ENCODE measurements at places on chromosomes 16 and 17.

- no peak for DNase-seq
Observed at GRCh38 chr16:23145186-23145585, 4.1 kb downstream of the USP31 start.

GRCh38 chr17:58319173-58320162, 9.1 kb downstream of the TSPOAP1 start:
- no peak for DNase-seq

DNA sequence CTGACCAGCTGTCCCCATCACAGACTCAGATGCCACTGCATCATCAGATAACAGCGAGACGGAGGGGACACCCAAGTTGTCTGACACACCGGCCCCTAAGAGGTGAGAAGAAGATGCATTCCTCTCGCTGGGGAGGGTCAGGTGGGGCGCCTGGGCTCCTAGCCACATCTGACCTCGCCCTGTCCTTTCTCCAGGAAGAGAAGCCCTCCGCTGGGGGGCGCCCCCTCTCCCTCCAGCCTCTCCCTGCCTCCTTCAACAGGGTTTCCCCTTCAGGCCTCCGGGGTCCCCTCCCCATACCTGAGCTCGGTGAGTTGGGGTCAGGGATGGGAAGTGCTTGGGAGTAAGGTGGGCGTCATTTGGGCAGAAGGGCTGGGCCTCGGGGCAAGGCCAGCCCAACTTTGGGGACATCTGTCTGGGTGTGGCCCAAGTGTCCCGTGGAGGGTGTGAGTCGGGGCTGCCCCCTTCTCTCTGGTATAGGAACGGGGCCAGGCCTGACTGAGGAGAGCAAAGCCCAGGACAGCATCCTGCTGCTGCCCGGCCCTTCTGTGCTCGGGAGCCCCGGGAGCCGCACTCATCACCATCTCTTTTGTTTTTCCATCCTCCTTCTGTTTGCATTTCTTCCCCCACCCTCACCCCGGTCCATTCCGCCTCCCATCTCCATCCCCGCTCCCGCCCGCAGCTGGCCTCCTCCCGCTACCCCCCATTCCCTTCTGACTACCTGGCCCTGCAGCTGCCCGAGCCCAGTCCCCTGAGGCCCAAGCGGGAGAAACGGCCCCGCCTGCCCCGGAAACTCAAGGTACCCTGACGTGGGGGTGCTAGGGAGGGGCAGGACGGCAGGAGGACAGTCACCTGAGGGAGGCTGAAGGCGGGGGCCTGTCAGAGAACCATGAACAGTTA, 4.9 kb downstream of the INO80E start:
- no peak for DNase-seq

GRCh38 chr16:89473791-89474414, 16.5 kb downstream of the ANKRD11 start:
- DNase-seq = no peak

- DNase-seq = peak; percentile 76
Observed at GRCh38 chr16:83701494-83701893, 106.3 kb upstream of the HSBP1 start.

GRCh38 chr17:40153603-40154236, 13.4 kb downstream of the CASC3 start:
- DNase-seq = no peak

DNA sequence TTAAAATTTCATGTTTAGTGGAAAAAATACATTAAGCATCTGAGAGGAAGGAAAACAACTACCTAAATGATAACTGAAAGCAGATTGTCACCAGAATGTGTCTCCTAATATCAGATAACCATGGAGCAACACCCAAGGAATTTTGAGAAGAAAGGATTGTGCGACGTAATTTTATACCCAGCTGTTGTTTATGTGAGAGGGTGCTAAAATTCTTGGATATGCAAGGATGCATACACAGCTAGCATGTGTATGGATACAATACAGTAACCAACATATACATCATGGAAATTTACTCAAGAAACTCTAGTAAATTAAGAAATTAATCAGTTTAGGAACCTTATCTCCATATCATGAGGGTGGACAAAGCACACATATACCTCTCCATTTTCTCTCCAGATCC, 290.9 kb downstream of the HS3ST3A1 start:
- no peak for DNase-seq

GRCh38 chr17:81601525-81602120, 35.3 kb downstream of the NPLOC4 start:
- peak; percentile 65 for DNase-seq

- DNase-seq = peak; percentile 64
Observed at GRCh38 chr17:81733507-81734404, 21.7 kb downstream of the SLC25A10 start.

DNA sequence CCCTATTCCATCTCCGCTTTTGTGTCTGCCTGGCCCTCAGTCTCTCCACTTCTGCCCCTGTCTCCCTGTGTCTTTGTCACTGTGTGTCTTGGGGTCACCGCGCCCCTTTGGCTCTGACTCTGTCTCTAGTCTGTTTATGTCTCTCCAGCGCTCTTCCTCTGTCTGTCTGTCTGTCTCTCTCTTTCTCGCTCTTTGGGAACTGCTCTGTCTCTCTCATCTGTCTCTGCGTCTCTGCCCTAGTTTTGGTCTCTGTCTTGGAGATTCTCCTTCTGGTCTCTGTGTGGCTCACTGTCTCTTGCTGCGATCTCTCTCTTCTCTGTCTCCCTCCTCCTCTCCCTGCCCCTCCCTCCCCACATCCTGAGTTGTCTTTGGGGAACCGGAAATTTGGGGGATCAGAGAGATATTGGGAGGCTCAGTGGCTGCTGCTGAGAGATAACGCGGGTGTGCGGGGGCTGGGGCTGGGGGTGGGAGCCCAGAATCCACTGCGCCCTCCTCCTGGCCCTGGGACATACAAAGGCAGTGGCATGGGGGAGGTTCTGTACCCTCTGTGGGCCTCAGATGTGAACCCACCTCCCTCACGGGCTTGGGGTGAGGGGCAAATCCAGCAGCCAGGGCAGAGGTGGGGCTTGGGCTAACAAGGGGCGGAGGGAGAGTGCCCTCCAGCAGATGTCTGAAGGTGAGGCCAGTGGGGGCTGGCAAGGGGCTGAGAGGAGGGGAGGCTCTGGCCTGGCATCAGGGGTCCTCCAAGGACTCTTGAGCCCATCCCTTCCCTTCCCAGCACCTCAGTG, 24.4 kb downstream of the LAT start:
- DNase-seq = no peak

DNA sequence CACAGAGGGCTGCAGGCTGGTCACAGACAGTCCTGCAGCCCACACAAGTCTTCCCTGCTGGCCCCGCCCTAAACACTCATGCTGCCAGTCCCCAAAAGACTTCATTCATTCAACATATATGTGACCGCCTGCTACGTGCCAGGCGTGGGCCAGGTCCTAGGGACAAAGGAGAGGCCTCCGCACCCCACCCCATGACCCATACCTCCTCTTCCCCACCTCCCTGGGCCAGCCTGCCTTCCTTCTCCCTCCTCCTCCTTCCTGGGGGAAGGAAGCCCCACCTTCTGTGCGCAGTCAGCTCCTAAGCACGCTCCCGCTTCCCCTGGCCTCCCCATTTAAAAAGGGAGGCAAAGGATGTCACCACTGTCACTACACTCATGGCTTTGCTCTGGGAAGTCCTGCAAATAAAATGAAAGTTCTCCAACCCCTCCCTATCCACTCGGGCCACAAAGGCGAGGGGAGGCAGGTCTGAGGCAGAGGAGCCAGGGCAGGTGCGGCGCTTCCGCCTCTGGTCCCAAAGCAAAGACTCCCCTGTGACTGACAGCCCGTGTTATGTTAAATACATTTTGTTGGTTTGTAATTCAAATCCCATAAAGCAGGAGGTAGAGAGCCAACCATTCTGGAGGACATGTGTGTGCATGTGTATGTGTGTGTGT, 9.0 kb downstream of the DNAAF8 start:
- no peak for DNase-seq

- no peak for DNase-seq
Observed at GRCh38 chr16:54817940-54818574, 112.6 kb upstream of the IRX5 start.

- DNase-seq = no peak
Observed at GRCh38 chr17:44074231-44074910, 3.8 kb downstream of the G6PC3 start.

GRCh38 chr17:20823905-20824304, 218.9 kb downstream of the USP22 start:
- no peak for DNase-seq

GRCh38 chr16:64182985-64183384, 938.9 kb downstream of the CDH11 start:
- DNase-seq = no peak

DNA sequence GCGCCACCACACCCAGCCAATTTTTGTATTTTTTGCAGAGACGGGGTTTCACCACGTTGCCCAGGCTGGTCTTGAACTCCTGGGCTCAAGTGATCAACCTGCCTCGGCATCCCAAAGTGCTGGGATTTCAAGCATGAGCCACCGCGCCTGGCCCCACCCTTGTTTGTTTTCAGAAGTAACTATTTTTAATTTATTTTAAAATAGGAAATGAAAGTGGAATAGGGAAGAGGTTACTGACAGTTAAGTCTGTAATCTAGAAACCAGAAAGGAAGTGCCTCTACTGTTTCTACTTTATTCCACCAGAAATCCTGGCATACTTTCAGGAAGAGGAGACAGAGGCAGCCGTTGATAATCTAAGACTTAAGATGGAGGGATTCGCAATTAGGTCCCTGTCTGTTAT, 225.6 kb downstream of the TANC2 start:
- DNase-seq = no peak

- DNase-seq = peak; percentile 56
Observed at GRCh38 chr17:51298508-51299371, 38.4 kb downstream of the UTP18 start.

GRCh38 chr16:6279286-6279685, 1053.4 kb upstream of the RBFOX1 start:
- no peak for DNase-seq

DNA sequence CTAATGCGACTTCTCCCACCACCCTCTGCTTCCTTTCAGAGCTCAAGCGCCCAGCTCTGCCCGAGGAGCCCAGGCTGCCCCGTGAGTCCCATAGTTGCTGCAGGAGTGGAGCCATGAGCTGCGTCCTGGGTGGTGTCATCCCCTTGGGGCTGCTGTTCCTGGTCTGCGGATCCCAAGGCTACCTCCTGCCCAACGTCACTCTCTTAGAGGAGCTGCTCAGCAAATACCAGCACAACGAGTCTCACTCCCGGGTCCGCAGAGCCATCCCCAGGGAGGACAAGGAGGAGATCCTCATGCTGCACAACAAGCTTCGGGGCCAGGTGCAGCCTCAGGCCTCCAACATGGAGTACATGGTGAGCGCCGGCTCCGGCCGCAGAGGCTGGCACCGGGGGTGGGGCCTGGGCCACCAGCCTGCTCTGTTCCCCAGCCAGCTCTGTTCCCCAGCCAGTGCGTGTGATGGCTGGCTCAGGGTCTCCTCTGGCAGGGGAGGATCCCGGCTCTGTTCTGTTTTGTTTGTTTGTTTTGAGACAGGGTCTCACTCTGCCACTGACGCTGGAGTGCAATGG, 18.7 kb downstream of the CRISPLD2 start:
- no peak for DNase-seq

GRCh38 chr16:86942151-86943051, 364.1 kb downstream of the FOXL1 start:
- no peak for DNase-seq

- DNase-seq = no peak
Observed at GRCh38 chr17:45436161-45436560, 3.5 kb upstream of the ARHGAP27 start.

GRCh38 chr16:72397876-72398275, 225.9 kb upstream of the PMFBP1 start:
- no peak for DNase-seq

- DNase-seq = peak; percentile 94
Observed at GRCh38 chr17:49022391-49022941, 25.3 kb downstream of the IGF2BP1 start.

- no peak for DNase-seq
Observed at GRCh38 chr17:693791-694638, 20.6 kb downstream of the VPS53 start.

DNA sequence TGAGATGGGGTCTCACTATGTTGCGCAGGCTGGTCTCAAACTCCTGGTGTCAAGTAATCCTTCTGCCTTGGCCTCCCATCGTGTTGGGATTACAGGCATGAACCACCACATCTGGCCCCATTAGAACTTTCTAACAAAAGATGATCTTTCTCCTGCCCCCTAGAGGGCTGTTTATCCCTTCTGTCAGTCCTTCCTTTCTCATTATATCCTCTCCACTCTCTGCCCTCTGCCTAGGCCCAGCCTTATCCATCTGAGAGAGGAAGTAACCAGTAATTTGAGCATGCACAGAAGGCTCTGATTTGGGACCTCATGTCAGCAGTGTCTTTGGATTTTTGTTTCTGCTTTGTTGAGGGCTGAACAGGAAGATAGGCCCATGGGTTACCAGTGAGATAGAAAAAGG, 4.4 kb upstream of the DHX40 start:
- DNase-seq = peak; percentile 47

DNA sequence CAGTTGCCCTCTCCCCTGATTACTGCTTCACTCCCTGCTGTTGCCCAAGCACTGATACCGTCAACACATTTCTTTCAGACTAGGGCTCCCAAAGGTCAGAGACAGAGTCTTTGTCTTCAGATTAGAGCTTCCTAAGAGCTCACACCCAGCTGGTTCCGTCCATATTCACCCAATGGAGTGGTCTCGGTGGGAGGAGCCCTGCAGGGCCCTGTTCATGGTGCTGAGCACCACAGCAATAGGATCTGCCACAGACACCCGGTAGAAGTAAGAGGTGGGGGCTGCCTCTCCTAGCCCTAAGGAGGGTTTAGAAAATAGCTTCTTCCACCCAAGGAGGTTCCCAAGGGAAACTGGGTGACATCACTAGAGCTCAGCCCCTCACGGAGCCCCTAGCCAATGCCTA, 128.3 kb downstream of the CCDC144A start:
- no peak for DNase-seq

DNA sequence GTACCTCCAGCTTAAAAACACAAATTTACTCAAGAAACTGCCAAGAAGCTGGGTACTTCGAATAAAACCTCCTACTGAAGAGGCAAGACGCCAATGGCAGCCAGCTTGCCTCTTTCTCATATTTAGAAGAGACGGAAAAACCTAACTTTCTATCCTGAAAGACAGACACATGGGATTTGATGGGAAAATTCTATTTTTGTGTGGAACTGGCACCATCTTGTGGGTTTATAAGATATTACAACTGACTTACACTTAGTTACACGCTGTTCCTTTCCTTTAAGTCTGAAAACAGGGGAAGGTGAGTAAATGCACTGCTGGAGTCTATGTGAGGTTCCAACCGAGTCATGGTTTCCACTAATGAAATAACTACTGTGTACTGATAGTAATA, 10.3 kb downstream of the ZNF18 start:
- DNase-seq = no peak

DNA sequence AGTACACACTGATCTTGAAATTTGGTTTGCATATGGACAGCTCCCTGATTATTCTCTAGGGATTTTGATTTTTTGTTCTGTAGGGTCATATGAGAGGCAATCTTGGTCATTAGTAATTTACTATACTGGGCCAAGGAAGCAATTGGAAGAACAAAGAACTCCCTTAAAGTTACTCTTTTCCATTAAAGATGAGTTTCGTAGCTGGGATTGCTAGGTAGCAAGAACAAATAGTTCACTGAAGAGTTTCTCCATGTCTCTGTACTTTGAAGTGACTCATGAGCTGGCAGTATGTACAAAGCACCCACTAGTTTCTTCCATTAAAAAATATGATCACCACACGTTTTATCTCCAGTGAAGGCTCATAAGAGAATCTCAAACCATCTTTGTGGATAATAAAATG, 6.2 kb upstream of the BCAS3 start:
- no peak for DNase-seq

GRCh38 chr16:10554569-10554968, 25.8 kb downstream of the EMP2 start:
- DNase-seq = no peak
